ENCODE measurements at places on chromosomes 7 and 10.

DNA sequence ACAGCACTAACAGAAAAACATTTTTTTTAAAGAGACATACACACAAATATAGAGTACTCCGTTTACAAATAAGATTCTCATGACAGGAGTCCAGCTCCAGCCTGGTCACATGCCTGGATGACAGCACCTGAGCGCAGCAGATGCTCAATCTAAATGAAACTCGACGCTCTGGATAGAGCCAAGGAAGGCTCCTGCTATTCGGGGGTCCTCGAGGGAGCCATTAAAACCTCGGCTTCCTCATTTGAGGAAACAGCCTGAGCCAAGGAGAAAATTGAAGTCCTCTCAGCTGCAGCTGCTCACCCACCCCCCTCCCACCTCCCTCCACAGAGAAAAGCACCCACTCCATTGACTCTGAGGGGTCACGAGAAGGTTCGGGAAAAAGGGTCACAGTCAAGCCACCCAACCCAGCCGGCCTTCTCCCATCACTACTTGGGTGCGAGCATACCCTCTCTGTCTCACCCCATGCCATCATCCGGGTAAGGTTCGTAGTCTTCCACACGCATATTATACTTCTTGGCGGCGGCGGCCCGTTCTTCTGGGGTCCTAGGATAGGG lies 673 bp downstream of the NDUFB8 start:
- DNase-seq: no peak

- DNase-seq: peak; percentile 29
Measured at GRCh38 chr7:30240106-30240800, 44.1 kb upstream of the ZNRF2 start.

GRCh38 chr7:140677496-140677895 lies 4.8 kb downstream of the ADCK2 start:
- DNase-seq: no peak

- no peak for DNase-seq
Measured at GRCh38 chr7:116994611-116995010, 41.3 kb downstream of the ST7 start.

- DNase-seq: no peak
Measured at GRCh38 chr10:132503581-132504421, 33.8 kb upstream of the INPP5A start.

DNA sequence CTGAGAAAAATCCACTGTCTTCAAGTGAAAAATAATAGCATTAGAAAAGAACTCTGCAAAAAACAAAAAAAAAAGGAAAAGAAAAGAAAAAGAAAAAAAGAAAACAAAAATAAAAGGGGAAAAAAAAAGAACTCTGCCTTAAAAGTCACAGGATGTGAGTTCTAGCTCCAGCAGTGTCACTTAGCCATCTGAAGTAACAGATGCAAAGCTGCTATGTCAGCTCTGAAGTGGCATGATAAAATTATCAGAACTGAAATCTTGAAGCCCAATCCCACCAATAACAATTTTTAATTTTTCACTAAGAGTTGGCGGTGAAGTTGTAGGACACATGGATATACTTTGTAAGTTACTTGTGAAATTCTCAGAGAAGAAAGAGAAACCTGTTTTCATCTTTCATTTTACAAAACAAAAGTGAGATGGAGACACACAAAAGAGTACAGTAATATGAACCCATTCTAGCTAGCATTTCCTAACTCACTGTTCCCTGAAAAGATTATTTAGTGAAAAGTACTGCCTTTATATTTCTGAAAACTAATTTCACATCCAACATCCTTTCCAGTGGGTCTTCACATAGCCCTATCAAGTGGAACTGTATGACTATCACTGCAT lies 103.5 kb downstream of the ELAPOR2 start:
- no peak for DNase-seq

GRCh38 chr10:69461243-69462025 lies 10.2 kb downstream of the TSPAN15 start:
- DNase-seq: no peak

GRCh38 chr7:148967602-148968001 lies 60.7 kb downstream of the PDIA4 start:
- DNase-seq: no peak

- no peak for DNase-seq
Measured at GRCh38 chr10:43448742-43449141, 11.8 kb downstream of the ZNF487 start.

GRCh38 chr7:142717453-142717852 lies 31.8 kb upstream of the PRSS1 start:
- DNase-seq: no peak

GRCh38 chr7:26492816-26493215 lies 201.2 kb downstream of the SNX10 start:
- no peak for DNase-seq

- DNase-seq: peak; percentile 37
Measured at GRCh38 chr10:124221356-124222317, 128.2 kb upstream of the CHST15 start.

- peak; percentile 5 for DNase-seq
Measured at GRCh38 chr10:133156674-133157579, 3.1 kb upstream of the KNDC1 start.

DNA sequence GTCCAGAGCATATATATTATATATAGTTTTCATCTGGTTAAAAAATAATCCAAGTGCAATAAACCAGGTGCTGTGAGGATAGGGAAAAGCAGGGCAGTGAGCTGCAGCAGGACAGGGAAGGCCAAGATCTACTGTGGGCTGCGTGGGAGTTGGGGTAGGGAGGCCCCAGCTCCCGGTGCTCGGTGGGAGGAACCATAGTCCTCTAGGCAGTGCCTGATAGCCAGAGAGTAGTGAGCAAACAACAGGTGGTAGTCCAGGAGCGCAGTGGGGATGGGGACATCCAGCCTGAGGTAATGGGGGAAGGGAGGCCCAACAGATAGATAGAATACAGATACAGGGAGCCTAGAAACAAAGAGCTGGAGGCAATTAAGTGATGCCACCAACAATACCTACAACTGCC lies 4.1 kb upstream of the BMPR1A start:
- no peak for DNase-seq

DNA sequence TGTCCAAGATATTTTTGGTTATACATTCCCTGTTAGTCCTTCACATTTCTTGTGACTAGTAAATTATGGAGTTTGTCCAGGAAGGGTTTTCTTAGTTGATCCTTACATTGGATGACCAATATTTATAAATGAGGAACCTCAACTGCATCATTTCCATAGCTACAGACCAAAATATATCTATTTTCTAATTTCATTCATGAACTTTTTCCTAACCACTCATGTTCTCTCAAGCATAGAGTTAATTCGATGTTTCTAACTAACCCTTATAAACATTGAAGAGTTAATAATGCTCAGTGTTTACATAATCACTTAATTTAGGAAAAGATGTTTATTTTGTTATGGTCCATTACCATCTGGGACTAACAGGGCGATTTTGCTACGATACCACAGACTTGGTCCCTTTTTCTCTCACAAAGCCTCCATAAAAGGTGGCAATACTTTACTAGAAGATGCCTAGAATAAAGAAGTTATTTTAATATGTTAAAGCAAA lies 591.0 kb downstream of the MAGI2 start:
- peak; percentile 4 for DNase-seq

DNA sequence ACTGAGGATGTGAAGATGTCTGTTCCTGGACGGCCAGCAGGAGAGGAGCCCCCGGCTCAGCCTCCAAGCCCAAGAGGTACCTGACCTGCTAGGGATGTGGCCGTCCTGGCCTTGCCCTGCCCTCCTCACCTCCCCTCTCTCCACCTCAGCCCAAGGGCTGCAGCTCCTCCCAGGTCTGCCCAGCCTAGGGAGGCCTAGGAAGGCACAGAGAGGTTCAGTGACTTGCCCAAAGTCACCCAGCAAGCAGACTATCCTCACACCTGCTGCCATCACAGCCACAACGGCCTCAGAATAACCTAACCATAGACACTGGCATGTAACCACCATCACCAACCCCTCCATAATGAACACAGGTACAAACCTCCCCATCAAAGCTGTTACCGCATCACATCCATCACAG lies 38.7 kb upstream of the LRRC18 start:
- no peak for DNase-seq

DNA sequence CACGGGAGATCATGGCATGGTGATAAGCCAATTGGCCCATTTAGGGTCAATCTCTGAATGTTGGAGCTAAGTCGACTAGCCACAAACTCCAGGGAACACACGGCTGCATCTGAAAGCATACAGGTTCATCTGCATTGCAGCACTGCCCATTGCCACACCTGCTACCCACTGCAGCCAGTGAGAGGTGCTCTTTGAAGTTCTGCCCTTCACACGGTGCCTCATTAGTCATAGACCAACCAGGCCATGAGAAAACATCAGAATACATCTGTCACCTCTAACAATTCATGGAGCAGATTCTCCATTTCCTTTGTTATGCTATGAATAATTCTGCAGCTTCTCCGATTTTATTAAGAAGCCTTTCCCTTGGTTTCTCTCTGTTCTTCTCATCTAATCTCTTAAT lies 65.7 kb upstream of the FAM204A start:
- no peak for DNase-seq

- DNase-seq: no peak
Measured at GRCh38 chr7:151416112-151416940, 6.5 kb upstream of the WDR86 start.

DNA sequence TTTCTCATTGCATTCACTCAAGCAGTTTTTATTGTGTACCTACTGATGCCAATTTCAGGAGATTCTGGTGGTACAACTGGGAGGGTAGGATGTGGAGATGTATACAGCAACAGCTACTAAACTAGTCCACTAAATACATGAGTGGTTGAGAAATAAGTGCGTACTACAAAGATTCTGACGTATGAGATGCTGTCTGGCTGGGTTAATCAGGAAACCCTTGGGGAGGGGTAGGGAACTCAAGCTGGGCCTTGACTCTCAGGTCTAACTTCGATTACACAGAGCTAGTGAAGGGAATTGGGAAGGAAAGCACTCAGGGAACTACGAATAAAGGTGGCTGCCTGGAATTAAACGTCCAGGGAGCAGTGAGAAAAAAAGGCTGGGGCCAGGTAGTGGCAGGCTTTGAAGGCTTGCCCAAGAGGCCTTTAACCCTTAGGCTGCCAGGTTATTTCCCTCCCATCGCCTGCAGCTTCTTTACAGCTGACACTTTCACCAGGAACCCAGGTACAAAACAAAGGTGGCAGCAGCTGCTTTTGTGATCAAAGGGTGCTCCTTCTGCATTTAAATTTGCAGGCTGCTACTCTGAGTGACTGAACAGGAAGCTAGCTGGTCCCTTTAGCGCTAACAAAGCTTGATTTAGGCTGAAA lies 3.2 kb downstream of the MMS19 start:
- DNase-seq: no peak

GRCh38 chr7:122886357-122887081 lies at the start of gene CADPS2:
TSS of gene CADPS2 (minus strand) at chr7:122886460. CDS start at chr7:122886337, 123 bp downstream.
- DNase-seq: peak; percentile 65

DNA sequence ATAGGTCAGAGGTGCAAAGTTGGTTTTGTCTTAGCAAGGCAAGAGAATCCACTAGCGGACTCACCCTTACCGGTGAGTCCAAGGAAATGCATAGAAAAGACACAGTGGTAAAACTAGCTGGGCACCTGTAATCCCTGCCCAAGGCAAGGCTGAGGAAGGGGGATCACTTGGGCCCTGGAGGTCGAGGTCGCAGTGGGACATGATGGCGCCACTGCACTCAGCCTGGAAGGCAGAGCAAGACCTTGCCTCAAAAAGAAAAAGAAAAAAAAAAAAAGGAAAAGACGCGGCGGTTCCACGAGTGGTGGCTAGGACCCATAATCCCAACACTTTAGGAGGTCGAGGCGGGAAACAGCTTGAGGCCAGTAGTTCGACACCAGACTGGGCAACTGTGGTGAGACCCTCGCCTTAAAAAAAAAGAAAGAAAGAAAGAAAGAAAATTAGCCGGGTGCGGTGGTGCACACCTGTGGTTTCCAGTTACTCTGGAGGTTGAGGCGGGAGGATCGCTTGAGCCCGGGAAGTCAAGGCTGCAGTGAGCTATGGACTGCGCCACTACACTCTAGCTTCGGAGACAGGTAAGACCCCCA lies 820 bp upstream of the OTUD1 start:
- DNase-seq: no peak

DNA sequence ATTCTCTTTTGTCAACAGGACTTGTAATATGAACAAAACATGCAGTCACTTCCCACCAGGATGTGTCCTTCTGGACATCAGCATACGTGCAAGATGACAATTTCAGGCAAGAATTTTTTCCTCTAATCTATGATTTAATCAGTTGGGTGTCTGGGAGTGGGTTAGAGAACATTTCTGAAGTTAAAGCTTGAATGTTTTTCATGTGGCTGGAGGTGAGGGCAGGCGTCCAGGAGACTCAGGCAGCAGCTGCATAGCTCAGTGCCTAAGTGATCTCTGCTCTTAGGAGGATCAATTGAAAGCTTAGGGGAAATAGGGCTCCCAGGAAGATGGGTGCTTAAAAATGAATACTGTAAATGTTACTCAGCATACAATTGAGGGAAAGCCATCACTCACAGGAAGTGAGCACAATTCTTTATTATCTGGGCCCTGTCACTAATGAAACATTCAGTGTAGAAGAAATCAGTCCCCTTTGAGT lies 457.6 kb upstream of the KLF6 start:
- DNase-seq: peak; percentile 95

GRCh38 chr10:129861776-129862531 lies 102.1 kb downstream of the EBF3 start:
- DNase-seq: no peak

DNA sequence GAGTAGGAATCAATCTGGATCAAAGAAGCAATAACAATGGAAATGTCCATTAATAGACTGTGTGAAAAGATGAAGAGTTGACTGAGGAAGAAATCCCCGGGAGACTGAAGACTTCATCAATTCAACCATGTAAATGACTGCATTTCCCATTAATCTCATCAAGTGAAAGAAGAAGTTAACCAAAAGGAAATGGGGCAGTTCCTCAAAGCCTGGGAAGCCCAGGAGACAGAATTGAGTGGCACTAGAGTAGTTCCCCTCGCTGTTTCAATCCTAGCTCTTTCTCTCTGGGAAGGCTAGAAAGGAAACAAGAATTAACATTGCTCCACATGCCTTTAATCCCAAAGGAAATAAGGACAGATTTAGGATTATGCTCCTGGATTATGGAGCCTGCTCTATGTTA lies 4.8 kb upstream of the OR6V1 start:
- DNase-seq: no peak

GRCh38 chr7:40717242-40717641 lies 582.4 kb downstream of the SUGCT start:
- DNase-seq: peak; percentile 72

- DNase-seq: no peak
Measured at GRCh38 chr10:78802431-78802830, 266.3 kb upstream of the ZMIZ1 start.

- DNase-seq: peak; percentile 3
Measured at GRCh38 chr7:93779115-93779514, 111.4 kb downstream of the TFPI2 start.

GRCh38 chr7:151410405-151411390 lies 860 bp upstream of the WDR86 start:
- DNase-seq: no peak

DNA sequence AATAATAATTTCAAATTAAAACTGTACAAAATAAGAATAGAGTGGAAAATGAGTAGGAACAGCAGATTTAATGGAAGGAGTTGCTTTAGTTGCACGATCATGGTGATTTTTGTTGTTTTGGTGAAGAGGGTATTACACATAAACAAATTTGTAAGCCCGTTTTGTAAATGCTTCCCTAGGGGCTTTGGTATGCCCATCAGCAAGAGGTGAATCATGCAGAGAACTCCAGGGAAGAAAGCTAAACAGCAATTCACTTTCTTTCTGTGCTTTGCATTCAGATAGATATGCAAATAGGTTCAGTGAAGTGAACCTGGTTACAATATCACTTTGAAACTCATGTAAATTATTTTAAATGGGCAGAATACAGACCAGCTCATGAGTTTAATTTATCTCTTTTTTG lies 422.2 kb upstream of the MTPN start:
- DNase-seq: no peak

Data from fibroblast of skin of right biceps (primary cell).